MV-4-11 (cell line): ENCODE measurements at places on chromosomes 12 and 14.

- DNase-seq: peak; percentile 34
Measured at GRCh38 chr12:7948589-7949260, 12.7 kb upstream of the SLC2A3 start.

DNA sequence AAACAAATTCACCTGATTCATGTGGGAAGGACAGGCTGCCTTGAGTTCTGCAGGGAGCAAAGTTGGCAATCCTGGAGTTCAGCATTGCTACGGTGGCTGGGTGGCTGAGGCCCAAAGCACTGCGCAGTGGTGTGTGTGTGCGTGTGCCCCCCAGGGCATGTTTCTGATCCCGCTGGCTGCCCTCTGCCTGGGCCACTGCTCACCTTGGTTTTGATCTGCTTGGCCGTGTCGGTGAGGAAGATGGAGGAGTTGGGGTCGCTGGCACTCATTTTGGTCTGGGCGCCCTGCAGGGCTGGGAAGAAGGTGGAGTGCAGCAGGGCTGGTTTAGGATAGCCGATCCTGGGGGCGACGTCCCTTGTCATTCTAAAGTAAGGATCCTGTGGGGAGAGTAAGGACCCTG lies 19.1 kb downstream of the SLC25A47 start:
- no peak for DNase-seq

GRCh38 chr12:15918066-15918465 lies 6.9 kb downstream of the DERA start:
- no peak for DNase-seq

- no peak for DNase-seq
Measured at GRCh38 chr12:33967760-33968159, 54.5 kb upstream of the ALG10 start.
